Stimulated activated CD8-positive, alpha-beta memory T cell treated with anti-CD3 and anti-CD28 coated beads, Interleukin-7, amount 100 ng/mL, for 48 hours (primary cell): ENCODE measurements at places on chromosomes 6 and 20.

- DNase-seq, result no peak
These were observed 16.7 kb downstream of the ZDHHC14 start for GRCh38 chr6:157397660-157398059.

DNA sequence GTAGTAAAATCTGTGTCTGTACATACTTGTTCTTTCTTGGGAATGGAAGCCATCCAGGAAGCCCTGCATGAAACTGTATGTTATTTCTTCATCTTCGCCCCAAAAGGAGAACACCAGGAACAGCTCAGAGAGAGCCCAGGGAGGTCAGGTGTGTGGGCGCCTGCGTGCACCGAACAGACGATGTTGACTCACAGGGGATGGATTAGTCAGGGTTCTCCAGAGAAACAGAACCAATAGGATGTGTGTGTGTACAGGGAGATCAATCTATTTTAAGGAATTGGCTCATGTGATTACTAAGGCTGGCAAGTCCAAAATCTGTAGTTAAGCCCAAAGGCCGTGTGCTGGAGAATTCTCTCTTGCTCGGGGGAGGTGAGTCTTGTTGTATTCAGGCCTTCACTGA, 45.7 kb downstream of the RNASET2 start:
- no peak for DNase-seq

- no peak for DNase-seq
These were observed 11.2 kb downstream of the NEU1 start for GRCh38 chr6:31851485-31851832.

GRCh38 chr6:95545226-95545625, 32.1 kb upstream of the MANEA start:
- no peak for DNase-seq

- no peak for DNase-seq
These were observed 6.7 kb downstream of the DLGAP4 start for GRCh38 chr20:36312724-36313441.

DNA sequence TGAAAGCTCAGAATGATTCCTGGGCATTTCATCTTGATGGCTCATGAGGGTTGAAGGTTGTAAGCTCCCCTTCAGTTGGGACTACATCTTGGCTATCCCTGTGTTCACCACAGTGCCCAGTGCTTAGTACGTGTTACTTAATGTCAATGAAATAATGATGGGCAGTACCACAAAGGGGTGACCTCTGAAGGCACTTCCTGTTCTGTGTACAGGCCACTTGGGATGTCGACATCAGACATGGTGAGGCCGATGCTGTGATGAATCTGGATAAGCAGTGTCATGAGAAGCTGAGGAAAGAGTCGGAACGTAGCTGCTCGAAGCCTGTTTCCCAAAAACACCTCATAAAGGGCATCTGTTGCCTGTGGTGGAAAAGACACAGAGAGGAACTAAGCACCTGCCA, 27.6 kb upstream of the RBL1 start:
- DNase-seq, result no peak

DNA sequence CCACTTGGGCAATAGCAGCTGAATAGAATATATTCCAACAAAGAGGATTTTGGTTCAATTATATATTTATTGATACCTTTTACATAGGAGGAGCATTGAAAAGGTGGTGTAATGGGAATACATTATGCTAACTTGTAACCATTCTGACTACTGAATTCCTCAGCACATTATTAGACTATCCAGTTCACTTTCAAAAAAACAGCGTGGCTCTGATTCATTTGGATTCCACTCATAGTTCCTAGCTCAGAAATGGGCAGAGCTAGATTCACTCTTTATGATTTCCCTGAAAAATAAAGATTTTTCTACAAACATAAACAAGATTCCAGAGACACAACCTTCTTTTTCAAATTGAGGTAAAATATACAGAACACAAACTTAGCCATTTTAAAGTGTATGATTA, 9.2 kb upstream of the TRERF1 start:
- no peak for DNase-seq

GRCh38 chr6:28944412-28944865, 20.7 kb upstream of the TRIM27 start:
- DNase-seq, result peak; percentile 31

DNA sequence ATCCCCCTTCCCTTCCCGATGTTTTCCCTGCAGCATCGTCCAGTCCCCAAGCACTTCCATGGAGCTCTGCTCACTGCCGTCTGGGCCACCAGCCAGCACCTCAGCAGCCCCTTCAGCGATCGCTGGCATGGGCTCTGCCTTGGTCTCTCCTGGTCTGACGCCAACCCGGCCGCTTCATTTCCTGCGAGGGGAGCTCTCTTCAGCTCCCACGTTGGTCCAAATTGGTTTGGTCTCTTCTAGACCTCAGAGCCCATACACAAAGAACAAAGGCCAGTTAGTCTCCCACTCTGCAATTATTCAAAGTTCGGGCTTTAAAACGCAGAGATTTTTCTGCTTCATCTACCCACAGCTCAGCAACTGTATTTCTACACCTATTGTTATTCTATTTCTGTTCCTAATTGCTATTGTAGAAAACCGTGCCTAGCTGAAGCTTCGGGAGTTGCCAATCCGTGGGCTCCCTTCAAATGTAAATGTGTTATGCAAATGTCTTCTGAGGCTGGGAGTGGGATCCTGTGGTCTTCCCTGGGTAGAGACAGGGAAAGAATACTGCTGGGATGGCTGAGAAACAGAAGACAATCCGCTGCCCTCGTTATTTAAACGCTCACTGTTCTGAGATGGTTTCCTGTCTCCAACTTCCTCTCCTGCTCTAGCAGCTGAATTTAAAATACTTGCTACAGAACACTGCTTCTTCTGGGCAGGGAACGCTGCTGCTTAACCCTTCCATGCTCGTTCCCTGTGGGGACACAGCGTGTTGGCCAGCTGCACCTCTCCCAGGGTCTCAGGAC, 154.2 kb upstream of the QKI start:
- DNase-seq, result no peak

DNA sequence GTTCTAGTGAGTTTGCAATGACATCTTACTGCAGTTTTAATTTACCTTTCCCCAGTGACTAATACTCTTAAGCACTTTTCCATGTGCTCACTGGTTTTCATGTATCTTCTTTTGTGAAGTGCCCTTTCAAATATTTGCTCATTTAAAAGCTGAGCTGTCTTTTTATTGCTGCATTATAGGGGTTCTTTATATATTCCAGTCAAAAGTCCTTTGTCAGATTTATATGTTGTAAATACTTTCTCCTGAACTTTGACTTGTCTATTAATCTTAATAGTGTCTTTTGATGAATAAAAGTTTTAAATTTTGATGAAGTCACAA, 50.2 kb upstream of the ELOVL5 start:
- no peak for DNase-seq

DNA sequence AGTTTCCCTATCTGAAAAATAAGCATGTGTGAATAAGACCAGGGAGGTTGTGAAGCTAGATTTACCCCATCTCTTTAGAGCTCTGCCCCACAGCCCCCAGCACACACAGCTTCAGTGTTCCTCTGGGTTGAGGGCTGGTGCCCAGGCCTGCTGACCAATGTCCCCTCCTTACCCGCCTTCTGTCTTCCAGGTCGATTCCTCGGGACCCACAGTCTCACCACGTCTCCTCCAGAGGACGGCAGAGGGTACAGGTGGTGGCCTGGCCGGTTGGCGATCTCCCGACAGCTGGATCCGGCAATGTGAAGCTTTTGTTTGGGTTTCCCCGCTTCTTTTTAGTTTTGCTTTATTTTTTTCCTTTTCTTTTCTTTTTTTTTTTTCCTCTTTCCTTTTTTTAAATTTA, 42.0 kb downstream of the STK35 start:
- no peak for DNase-seq

- no peak for DNase-seq
These were observed 155.5 kb upstream of the MLN start for GRCh38 chr6:33959329-33959651.

GRCh38 chr6:24833711-24834386, 35.1 kb upstream of the ARMH2 start:
- DNase-seq, result no peak

DNA sequence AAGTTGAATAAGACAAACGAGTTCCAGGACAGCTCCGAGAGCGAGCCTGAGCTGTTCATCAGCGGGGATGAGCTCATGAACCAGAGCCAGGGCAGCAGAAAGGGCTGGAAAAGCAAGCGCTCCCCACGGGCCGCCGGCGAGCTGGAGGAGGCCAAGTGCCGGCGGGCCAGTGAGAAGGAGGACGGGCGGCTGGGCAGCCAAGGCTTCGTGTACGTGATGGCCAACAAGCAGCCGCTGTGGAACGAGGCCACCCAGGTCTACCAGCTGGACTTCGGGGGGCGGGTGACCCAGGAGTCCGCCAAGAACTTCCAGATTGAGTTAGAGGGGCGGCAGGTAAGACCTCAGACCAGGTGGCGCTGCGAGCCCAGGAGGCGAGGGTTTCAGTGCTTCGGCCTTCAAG, 56.0 kb upstream of the TMEM181 start:
- no peak for DNase-seq

GRCh38 chr6:14046476-14047068, 71.0 kb upstream of the CD83 start:
- DNase-seq, result no peak

DNA sequence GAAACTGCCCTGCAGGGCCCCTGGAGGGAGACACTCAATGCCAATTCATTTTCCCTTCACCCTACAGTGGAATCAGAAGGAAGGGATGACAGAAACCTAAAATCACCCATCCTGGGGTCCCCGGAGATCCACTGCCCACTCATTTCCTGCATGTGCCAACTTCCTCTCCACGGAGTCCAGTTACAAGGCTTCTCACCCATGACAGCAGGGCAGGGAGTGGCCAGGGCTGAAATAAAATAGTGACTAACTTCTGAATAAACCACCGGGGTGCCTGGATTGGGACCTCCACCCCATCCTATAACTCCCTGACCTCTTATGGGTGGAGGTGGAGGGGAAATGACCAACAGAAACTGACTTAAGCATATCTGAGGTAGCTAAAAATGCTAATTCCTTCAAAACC, 362.3 kb downstream of the MAFB start:
- no peak for DNase-seq

- DNase-seq, result no peak
These were observed 769.9 kb downstream of the QKI start for GRCh38 chr6:164184410-164184809.

DNA sequence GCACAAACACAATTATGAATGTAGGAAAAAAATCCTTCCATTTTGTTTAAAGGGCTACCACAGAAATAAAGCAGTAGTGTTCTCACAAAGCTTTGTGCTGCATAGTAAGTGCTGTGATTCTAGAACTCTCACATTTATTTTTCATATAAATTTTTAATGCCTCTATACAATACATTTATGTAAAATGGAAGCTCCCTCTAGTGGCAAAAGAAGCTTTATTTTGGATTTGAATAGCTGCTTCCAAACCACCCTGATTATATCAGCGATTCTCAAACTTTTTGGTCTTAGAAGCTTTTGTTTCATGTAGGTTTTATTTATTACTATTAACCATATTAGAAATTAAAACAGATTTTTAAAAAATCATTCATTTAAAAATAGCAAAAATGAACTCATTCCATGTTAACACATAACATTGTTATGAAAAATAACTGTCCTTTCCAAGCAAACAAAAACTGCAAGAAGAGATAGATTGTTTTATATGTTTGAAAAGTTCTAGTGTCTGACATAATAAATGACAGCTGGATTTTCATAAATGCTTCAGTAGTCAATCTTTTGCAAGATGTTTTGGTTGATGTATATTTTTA, 38.4 kb downstream of the HS3ST5 start:
- no peak for DNase-seq

DNA sequence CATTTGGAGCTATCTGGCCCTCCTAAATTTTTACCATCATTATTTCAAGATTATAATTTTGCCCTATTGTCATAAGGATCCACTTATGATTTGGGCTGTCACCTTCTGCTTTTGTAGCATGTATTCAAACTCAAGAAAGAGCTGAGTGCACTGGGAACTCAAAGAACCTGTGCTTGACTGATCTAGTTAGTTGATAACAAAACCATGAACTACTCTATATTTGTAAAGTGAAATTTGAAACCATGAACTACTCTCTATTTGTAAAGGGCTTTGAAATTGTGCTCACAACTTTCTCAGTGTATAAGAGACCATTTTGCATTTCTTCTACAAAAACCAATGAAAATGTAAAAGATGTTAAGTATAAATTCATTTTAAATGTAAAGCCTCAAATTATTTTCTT, 77.5 kb upstream of the POPDC3 start:
- DNase-seq, result no peak

DNA sequence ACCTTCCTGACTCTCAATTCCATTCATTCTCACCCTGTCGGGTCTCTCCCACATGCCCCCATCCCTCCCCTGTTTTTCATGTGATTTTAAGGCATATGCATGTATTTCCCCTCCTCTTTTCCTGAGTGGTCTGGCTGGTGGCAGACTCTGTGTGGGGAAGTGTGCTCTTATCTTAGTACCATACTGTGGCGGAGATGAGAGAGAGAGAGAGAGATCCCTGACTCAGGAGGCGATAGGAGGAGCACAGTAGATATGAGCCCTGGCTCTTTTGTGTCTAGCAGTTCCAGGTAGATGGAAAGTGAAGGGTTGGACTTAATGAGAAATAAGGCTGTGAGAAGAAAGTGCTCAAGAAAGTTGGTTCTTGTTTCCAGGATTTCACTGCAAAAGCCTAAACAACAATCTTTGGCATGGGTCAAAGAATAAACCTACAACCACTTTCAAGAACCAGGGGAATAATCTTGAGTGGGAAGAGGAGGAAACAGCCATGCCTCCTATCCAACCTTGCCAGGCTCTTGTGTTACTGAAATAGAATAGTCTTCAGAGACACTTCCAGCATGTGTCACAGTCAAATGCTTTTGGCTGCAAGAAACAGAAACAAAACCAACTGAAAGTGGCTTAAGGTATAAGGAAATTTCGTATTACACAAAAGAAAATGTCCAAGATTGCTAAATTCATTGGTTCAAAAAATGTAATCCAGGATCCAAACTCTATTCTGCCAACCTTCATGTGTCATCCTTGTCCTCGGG, 123.8 kb upstream of the MYLIP start:
- DNase-seq, result no peak

- no peak for DNase-seq
These were observed 300.1 kb upstream of the KCNQ5 start for GRCh38 chr6:72321788-72322187.

DNA sequence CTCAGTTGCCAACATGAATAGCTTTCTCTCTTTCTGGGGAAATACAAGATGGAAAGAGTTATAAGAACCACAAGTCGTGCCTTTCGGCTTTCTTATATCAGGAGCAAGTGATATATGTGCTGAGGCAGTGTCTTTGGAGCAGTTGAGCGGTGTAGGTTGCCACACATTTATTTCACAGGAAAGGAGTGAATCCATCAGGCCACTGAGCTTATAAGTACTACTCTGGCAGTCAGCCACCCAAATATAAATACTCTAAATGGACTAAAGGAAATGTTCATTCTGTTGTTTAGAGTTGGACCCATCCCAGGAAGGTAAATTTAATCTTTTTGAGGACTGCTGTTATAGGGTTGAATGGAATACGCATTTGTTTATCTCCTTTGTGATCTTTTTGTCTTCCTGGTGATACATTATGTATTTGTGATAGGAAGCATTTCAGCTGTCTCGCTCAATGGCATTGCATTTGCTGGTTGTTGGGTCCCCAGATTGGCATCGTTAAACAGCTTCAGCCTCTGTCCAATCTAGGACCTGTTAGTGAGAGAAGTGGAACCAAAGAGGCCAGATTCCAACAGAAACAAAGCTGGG, 139.7 kb downstream of the SOBP start:
- no peak for DNase-seq

- DNase-seq, result no peak
These were observed 5.2 kb downstream of the TXNDC5 start for GRCh38 chr6:7905416-7905815.
